H1 (cell line): ENCODE measurements at places on chromosomes 12 and 14.

DNA sequence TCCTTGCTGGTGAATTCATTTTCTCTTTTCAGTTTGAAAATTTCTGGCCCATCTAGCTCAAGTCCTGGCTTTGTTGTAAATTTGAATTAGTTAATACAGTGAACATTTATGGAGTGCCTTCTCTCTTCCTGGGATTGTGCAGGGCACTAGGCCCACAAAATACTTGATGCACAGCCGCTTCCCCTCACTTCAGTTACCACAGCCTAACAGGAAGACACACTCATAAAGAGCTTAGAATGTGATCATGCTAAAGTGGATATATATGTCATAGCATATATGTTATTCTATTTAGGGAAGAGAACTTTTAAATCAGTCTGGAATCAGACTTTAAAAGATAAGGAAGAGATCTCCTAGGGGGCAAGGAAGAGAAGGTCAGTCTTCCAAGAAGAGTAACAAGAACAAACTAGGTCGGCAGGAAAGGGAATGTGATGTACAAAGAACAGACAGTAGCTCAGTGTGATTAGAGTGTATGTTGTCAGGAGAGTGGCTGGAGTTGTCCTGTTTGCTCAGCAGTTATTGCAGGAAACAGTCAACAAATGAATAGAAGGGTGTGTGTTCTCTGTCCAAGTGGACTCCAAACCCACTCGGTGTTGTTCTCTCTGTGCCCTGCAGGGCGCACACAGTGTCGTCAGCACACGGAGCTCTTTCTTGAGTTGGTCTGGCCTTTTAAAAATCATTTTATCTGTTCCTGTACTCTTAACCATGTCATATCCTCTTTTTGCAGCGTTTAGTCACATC, 74.4 kb downstream of the DAAM1 start:
- no peak for DNase-seq

DNA sequence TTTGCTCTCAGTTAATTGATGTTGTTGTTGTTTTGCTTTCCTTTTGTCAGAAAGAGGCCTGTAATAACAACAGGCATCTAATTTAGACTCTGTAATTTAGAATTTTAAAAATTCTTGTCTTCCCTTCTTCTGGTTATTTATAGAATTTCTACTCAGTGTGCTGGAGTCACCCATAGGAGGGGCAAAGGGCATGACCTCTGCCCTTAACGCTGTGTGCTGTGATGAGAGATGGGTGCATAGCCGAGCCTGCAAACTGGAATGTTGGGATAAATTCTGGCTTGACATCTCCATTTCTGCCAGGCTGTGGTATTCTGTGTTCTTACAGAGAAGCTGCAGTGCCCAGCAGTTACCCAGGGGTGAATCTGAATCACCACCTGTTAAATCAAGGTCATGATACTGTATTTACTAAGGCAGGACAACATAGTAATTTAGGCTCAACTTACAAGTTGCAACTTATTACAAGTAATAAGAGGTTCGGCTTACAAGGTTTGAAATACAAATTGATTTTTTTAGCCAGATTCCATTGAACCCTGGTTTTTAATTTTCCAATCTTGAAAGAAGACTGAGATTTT, 53.3 kb downstream of the TRAF3 start:
- no peak for DNase-seq

DNA sequence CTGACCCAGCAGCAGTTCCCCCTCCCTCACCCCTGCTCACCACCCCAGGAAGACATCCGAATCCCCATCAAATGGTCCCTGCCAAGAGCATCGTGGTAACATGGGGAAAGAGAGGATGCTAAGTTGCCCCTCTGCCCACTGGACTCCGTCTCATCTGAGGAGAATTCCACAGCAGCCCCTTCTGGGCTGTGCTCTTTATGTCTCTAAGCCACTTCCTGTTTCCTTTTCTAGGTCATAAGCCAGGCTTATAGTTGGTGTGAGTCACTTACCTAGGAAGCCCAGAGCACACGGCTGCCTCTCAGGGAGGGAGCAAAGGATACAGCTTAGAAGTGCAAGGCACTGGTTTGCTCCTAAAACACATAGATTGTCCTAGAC, 76.0 kb downstream of the VCPKMT start:
- no peak for DNase-seq

DNA sequence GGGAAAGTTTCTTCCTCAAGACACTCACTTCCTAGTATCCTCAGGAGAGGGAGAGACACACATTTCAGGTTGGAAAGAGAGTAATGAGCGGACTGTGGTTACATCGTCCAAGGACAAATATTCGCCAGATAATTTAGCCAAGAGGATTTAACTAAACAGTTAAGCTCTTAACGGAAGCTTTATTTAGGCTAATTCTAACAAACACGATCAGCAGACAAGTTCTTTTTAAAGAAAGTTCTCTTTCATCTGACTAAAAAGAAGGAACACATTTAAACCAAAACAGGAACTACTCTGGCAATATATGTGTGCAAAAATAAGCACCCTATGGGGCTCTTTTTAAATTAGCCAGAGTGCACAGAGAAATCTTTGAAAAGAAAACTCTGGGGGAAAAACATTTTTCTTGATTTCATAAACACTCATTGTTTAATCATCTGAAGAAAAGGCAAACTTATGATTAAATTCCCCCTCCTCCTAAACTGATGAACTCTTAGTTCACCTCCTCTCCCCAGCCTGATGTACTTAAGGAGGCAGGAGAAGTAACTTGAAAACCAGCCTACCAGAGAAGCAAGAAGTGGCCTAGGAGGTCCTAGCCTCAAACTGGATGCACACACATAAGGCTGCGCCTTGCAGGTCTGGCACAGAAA, 13.3 kb upstream of the BTG1 start:
- no peak for DNase-seq

DNA sequence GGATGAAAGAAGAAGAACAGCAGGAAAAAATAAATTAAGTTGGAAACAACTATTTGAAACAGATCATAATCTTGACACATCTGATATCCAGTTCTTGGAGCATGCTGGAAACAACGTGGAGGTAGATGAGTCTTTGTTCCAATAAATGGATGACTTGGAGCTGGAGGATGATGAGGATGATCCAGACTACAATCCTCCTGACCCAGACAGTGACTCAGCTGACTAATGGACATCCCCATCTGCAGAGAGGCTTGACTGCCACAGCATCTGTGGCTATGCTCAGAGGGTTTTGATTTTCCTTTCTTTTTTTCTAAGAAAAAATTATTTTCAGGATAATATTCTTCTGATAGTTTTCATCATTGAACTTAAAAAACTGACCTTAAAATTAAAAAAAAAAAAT, 6.2 kb upstream of the ZDHHC17 start:
- no peak for DNase-seq

DNA sequence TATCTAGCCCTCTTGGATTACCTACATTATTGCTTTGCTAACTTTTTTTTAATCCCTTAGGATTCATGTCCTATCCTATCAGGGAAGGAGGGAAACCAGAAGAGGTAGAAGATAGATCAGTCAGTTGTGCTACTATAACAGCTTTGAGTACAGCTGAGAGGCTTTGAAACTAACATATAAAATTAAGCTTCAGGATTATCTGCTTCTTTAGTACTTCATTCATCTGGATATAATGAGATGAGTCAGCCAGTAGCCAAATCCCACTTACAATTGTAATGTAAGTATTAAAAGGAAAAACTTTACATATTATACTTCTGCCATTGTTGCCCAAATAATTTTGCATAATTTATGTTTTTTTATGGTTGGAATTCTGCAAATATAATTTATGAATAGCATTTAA, 33.4 kb upstream of the ANO6 start:
- no peak for DNase-seq

GRCh38 chr14:100553471-100553870, 33.7 kb downstream of the BEGAIN start:
- DNase-seq = no peak

- no peak for DNase-seq
Observed at GRCh38 chr14:94500264-94500663, 9.0 kb downstream of the SERPINA12 start.

GRCh38 chr12:108254517-108255251, 84.4 kb downstream of the CMKLR1 start:
- no peak for DNase-seq

- no peak for DNase-seq
Observed at GRCh38 chr14:82776958-82777357, 1243.3 kb upstream of the SEL1L start.

DNA sequence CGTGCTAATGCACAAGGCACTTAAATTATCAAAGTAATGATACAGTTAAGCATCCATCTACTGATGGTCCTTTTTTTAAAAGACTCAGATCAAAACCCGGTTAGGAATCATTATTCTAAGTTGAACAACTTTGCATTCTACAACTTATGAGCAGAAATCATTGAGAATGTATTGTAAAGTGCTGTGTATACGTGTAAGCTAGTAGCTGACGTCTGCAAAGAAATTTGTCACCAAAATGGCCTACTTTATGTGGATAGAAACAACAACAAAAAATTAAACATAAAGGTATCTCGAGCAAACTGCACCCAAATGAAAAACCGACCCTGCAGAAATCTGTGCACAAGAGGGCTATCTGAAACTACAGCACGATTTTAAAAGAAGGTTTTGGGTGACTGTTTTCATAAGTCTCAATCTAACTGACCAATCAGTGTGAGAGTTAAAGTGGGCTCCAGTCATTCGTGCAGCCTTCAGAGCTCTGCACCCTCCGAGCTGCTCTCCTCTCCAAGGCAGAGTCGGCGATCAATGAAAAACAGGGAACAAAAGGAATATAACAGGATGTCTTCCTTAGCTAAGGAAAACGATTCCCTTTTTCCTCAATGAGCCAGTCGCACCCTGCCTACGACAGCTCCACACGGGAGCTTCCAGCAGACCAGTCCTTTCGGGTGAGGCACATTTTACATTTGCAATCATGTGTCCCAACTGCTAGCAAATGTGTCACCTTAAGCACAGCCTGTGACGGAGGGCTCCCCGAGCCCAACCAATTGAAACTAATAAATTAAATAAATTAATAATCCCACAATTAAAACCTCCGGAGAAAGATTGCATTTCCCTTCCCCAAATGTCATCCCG, 200.7 kb upstream of the FOXN3 start:
- no peak for DNase-seq

- peak; percentile 70 for DNase-seq
Observed at GRCh38 chr12:51868821-51869495, 18.9 kb upstream of the ANKRD33 start.

GRCh38 chr12:116196226-116196625, 81.3 kb downstream of the MED13L start:
- DNase-seq = no peak

- DNase-seq = no peak
Observed at GRCh38 chr12:41804026-41804425, 340.6 kb downstream of the GXYLT1 start.

DNA sequence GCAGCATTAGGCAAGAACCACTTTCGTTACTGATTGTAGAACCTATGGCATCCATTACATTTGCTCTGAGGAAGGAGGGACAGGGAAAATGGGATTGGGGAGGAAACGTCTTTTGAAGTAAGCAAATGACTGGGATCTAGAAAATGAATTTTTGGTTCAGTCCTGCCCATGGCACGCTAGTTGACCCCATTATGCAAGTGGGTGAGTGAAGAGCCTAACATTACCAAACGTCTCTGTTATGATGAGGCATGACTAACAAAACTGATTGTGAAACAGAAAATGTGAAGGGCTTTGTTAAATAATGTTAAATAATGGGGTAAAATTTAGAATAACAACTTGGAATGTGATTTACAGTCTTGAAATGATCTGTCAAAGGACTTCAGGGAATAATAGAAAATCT, 38.9 kb downstream of the CPSF2 start:
- DNase-seq = no peak

DNA sequence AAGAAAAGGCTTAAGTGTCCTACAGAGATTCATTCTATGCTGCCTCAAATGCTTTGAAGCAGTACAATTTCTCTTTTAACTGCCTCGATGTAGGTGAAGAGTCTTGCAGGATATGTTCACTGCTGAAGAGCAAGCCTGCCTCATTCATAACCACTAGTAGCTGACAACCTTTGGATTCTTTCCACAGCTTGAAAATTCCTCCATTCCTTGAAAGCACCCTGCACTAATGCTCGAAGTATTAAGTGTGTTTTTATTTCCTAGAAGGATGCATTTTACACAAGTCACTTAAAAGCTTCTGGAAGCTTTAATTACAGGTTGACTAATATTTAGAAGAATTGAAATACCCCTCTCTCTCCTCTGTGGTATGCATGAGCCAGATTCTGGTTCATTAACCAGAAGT, 429.4 kb downstream of the DIO2 start:
- no peak for DNase-seq

- DNase-seq = no peak
Observed at GRCh38 chr12:48105321-48105866, 485 bp downstream of the SENP1 start.

DNA sequence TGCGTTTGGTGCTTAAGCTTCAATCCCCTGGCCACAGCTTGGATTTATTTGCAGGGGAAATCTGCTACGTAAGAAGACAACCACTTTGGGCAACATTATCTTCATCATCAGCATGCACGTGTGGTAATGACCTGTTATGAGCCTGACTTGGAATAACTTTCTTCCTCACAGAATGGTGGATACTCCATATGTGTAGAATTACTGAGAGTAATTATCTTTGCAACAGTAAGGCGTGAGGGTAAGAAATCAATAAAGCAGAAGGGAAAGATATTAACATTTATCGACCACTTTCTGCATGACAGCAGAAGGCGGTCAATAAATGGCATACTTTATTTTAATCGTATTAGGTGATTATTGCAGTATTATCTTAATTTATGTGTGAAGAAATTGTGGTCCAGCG, 152.7 kb downstream of the RGS6 start:
- no peak for DNase-seq

DNA sequence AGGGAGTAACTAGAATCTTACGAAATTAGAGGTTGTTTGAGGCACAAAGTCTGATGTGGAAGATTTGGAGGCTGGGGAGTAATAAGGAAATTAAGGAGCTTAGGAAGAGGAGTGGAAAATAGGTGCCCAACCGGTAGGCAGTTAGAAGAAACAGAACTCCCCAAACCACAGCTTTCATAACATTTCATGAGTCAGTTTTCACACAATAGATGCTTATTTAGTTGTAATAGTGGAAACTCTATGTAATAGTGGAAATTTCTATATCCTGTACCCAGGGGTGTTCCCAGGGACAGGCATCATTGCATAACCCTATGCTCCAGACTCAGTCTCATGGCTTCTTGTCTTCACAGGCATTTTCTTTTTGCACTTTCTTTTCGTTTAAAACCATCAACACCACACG, 8.3 kb downstream of the C3AR1 start:
- no peak for DNase-seq

GRCh38 chr12:132285991-132286681, 43.3 kb downstream of the GALNT9 start:
- DNase-seq = peak; percentile 69

DNA sequence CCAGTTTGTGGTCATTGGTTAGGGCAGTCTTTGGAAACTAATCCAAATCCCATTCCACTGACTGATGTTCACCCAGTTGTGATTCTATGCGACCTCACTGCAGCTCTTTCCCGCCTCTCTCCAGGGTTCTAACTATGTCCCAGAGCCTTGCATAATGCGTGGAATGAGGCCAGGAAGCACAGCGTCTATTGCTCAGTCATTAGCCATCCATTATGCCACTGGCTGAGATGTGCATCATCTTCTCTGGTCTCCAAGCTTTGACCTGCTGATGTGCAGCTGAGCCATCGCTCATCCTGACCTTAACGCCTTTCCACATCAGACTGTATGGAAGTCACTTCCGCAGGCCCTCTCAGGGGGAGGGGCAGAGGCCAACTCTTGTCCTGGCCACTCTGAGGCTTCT, 115.4 kb upstream of the VRK1 start:
- no peak for DNase-seq
